ENCODE measurements at places on chromosomes 5 and 9.

DNA sequence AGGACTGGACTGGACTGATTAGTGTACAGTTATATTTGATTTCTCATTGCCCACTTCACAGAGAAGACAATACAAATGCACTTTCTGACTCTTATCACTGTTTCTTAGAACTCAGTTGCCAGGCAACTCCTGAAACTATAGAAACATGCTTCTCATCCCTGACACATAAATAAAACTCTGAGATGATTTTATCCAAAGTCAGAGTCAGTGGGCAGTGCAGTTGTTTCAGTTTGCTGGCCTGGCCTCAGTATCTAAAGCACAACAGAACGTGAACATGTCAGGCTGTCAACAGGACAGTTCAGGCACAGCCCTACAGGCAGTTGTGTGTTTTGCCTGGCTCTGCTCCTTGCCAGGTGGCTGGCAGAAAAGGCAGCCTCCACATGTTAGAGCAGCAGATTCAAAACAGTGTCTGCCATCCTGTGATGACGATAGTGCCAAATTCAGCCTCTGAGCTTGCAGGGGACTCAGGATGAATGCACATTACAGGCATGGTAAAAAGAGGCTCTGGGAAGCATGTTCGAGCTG, 65.1 kb upstream of the CCDC152 start:
- DNase-seq, result no peak

GRCh38 chr5:103006921-103007320, 113.0 kb downstream of the GIN1 start:
- DNase-seq, result no peak

DNA sequence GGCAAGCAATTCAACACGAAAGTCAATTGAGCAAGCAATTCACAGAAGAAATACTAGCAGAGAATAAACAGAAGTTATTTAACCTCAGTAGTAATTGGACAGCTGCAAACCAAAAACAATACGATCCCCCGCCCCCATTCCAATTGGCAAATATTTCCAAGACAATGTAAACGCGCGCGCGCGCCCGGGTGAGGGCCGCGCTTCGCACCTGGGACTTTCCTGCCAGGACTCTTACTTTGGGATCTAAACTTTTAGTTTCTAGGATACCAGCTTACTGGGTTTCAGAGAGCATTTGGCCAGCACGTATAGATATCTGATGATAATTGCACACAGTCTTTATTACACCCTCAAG, 8.6 kb downstream of the RUFY1 start:
- peak; percentile 68 for DNase-seq

DNA sequence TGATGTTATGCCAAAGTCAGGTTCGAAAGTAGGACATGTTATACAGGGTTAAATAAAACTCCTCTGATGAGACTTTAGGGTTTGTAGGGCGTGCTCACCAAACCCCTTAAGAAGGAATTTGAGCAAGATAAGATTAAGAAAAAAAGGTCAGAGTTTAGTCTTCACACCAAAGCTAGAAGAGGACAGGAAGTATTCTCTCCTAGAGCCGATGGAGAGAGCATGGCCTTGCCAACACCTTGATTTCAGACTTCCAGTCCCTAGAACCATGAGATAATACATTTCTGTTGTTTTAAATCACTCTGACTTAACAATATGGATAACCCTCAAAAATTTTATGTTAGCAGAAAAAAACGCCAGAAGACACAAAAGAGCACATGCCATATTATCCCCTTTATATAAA, 16.3 kb upstream of the PLCXD3 start:
- no peak for DNase-seq

GRCh38 chr5:84634256-84634655, 249.6 kb upstream of the EDIL3 start:
- DNase-seq, result no peak

DNA sequence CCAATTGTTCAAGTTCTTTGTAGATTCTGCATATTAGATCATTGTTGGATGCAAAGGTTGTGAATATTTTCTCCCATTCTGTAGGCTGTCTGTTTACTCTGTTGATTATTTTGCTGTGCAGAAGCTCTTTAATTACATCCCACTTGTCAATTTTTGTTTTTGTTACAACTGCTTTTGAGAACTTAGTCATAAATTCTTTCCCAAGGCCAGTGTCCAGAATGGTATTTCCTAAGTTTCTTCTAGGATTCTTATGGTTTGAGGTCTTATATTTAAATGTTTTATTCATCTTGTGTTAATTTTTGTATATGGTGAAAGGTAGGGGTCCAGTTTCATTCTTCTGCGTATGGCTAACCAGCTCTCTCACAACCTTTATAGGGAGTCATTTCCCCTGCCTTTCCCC, 116.5 kb downstream of the CPLANE1 start:
- DNase-seq, result no peak

DNA sequence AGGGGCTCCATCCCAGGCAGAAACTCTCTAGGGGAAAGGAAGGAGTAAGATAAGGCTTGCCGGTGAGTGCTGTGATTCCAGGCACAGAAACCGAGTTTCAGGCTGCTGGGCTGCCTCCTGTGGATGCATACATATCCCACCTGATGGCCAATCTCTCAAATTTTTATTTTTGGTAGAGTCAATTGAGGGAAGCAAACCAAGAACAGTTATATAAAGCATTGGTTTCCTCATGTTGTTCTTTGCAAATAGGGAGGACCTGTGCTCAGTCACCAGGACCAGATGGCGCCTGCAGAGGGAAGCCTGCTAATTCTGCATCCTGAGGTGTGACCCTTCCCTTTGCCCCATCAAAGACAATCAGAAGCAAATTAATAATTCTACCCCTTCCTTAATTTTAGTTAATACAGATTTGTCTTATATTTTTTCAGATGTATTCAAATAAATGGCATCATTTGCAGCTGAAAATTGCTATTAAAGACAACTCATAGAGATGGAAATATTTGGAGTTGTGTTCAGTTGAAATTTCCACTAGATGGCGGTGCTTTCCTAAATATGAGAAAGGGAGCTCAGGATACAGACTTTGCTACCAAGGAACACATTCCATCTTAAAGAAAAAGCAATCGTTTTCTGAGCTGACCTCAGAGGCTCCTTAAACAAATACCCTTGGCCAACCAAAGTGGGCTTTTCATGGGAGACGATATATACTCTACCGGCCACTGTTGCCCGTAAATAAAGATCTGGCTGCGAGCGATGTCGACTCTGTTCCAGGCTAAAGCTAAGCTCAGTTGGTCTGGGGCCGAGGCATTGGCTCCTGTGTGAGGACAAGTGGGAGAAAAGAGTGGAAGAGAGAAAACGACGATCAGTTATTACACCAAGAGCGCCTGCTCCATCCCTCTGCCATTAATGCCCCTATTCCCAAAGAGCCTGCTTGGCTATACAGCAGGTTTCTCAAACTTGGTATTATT, 225.7 kb upstream of the KLF9 start:
- DNase-seq, result peak; percentile 25

DNA sequence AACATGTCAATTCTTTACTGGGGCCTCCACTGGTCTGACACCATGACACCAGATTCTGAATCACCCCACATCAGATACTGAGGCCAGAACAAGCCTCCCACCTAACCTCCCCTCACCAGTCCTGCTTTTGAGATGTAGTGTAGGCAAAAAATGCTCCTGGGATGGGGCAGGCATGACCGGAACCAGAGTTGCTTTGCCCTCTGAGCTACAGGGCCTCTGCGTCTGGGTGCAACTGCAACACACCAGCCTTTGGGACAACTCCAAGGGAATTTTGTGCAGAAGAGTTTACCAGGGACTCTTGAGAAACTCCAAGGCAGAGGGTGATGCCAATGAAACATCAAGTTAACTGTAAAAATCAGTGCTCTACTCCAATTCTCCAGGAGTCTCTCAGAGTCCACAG, 79.4 kb downstream of the SIL1 start:
- no peak for DNase-seq

- no peak for DNase-seq
Observed at GRCh38 chr5:56052735-56053134, 58.0 kb upstream of the IL6ST start.

GRCh38 chr9:79578891-79579290, 7.1 kb downstream of the TLE4 start:
- DNase-seq, result no peak

- no peak for DNase-seq
Observed at GRCh38 chr9:105436783-105437182, 11.1 kb upstream of the FSD1L start.

DNA sequence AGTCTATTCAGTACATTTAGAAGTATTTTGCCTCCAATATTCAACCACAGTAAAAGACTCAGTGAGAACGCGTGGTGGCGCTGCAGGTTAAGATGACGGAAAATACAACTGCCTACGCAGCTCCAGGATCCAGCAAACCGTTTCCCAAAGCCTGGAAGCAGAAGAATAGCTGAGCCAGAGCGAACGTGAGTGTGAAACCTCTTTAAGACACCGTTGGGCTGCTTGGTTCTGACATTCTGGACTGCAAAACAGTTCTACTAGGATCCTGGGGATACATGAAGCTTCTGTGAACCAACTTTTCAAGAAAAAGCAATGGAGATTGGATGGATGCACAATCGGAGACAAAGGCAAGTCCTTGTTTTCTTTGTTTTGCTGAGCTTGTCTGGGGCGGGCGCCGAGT, at the start of gene PCDHB16:
Gene PCDHB16 (plus strand): TSS at position 140 of the 400 bp plus-strand sequence. CDS start 173 bp downstream, at position 313.
- no peak for DNase-seq

- no peak for DNase-seq
Observed at GRCh38 chr9:36843964-36844363, 190.1 kb downstream of the PAX5 start.

Data from NCI-H774 (cell line).